ENCODE measurements at places on chromosomes 7 and 10.

- no peak for DNase-seq
These were observed 302.2 kb upstream of the PODXL start for GRCh38 chr7:131858611-131859010.

- no peak for DNase-seq
These were observed 26.8 kb downstream of the VSIR start for GRCh38 chr10:71746344-71747037.

GRCh38 chr10:124022066-124022465, 71.3 kb downstream of the CHST15 start:
- DNase-seq = no peak

GRCh38 chr7:20220921-20221547, 3.9 kb upstream of the MACC1 start:
- DNase-seq = no peak

DNA sequence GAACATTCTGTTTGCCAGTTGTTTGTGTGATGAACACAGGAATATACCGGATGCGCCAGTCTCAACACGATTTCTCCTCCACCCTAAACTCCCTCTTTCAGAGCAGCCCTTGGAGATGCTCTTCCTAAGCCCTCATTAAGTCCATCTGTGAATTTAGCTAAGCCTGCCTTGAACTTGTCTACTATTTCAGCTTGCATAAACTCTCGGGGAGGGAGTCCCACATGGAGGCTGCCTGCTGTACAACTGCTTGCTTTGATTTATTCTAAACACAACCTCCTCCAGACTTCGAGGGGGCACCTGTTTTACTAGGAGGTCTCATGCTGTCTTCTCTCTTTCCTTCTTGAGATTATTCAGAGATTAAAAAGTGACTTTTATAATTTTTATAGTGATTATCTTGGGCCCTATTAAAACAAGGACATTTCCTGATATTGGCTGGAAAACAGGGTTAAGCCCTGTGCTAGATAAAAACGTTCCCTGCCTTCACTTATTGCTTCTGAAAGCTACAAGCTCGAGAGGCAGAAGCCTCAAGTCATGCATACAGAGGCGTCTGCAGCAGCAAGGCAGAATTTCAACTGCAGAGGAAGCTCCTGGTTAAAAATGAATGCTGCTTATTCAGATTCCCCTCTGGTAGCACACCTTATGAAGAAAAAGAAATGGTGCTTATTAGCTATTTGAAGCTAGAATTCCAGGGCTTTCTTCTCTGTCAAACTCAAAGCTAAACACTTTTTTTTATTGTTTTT, 174.3 kb downstream of the FANK1 start:
- no peak for DNase-seq

DNA sequence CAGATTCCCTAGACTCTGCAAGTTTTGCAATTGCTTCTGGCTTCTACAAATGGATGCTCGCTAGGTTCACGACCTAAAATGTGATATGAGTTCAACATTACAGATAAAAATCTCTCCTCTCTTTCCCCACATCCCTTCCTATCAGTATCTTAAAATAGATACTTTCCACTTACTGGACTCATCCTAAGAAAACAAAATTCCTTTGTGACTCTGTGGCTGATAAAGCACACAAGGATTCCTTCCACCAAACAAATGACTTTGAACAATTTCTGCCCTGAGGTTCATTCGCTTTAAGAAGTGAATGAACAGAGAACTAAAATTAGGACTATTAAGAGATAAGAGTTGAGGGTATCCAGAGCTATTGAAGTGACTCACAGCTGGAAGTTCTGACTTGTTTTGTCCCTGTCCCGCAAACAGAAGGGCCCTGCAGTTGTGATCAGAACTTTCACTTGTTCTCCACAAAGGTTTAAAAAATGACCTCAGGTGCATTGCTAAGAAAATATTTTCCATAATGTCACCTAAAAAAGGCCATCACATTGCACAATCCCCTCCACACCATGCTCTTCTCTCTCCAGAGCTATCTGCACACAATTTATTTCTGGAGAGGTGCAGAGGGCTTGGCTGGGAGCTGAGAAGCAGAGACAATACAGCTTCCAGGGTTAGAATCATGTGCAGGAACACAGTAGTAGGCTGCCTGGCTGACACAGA, 96.1 kb downstream of the PIP4K2A start:
- DNase-seq = no peak

DNA sequence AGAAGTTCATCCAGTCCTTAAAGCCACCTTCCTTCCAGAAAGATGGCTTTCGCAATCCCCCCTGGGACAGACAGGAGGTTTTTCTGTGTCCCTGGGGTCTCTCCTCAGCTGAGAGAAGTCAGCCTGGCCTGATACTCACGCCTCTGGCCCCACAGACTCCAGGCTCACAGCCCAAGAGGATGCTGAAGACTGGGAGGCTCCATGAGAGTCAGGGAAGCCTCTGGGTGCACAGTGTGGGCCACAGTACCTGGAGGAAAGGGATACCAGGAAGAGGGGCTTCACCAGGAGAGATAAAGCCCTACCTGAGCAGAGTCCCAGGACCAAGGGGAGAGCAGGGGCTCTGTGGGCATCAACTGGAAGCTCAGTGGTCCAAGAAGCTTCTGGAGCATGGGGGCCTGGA, 324.4 kb downstream of the GRID1 start:
- no peak for DNase-seq

- no peak for DNase-seq
These were observed 322.6 kb downstream of the DGKB start for GRCh38 chr7:14579971-14580370.

DNA sequence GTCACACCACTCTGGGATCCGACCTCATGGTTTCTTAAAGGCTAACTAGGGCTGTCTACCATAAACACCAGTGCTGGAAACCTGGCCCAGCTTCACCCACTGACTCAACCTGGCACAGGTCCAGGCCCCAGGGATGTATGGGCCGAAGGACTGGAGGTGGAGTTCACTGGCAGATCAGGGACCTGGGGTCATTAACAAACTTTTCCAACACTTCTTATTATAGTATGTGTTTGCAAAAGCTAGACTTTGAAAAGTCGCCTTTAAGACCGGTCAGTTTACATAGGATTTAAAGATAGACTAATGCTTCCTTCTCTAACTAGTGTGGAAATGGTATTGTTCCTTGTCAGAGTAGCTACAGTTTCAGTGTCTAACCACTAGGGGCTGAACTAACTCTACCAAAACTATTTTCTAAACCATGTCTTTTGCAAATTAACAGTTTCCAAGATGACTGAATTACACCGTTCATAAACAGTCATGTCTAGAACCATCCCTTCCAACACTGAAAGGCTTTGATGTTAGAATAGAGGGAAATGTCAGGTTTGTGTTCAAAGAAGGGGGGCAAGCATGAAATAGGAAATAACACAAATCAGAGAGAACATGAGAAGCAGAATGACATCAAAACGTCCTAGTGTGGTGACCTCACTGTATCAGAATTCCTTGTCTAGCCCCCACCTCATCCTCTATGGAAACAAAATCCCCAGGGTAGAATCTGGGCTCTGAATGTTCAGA, 29.7 kb downstream of the STN1 start:
- no peak for DNase-seq

DNA sequence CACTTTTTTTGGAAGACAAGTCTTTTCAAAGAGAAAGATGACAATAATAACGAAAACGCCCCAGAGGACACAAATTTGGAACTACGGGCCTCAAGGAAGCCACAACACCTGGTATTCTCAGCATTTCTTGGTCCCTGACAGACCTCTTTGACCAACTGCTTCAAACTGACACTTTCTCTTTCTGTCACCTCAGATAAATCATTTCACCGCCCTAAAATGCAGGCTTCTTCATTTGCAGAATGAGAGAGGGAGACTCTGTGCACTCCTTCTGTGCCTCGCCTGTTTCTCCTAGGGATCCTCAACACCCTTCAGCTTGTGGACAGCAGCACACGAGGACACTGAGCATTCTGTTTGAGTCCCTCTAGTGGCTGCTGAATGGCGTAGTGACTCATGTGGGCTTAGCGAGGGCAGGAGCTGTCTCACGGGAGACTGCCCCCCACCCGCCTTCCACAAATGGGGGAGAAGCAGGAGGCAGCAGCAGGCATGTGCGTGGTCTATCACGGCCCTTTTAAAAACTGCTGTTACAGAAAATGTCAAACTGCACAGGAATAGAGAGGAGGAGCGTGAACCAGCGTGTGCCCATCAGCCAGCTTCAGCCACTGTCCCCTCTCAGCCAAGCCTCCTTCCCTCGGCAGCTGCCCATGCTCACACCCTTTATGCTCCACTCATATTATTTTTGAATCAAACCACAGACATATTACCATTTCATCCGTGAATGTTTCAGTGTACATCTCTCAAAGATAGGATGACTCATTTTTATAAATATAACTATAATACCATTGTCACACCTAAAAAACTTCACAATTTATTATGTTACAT, 41.4 kb downstream of the GSDME start:
- DNase-seq = no peak

GRCh38 chr10:49407552-49408137, 11.8 kb upstream of the DRGX start:
- DNase-seq = peak; percentile 36

- no peak for DNase-seq
These were observed 261.0 kb downstream of the THSD7A start for GRCh38 chr7:11570922-11571550.

- no peak for DNase-seq
These were observed 170.0 kb downstream of the PRKG1 start for GRCh38 chr10:51244309-51244708.

DNA sequence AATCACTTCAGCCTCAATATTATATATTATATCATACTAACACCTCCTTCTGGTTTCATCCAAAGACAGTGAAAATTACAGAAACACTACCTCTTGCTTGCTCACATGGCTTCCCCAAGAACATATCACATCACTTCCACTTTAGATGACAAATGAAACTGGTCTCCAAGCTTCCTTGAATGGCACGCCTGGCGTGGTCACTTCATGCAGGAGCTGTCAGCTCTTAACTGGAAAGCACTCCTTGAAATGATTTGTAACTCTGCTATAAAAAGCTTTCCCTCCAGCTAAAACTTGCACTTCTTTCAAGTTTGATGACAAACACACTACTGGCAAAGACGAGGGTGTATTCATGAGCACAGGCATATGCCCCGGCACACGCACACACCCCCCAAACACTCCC, 84.1 kb upstream of the INHBA start:
- no peak for DNase-seq

DNA sequence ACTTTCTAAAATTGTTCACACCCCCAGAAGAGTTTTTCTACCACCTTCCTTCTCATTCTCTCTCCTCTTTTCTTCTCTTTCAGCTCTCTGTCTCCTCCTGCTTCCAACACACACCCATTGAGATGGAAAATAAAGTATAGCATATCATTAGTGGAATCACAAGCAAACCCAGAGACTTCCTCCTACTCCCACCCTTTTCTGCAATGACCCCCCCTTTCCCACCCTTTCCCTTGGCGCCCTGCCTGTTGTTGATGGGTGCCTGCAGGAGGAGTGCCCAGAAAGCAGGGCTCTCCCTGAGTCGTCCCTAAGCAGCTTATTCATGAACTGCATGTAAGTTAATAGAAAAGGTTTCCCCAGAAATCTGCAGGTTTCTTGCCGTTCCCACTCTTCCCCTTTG, 300.0 kb downstream of the PLXNA4 start:
- no peak for DNase-seq

DNA sequence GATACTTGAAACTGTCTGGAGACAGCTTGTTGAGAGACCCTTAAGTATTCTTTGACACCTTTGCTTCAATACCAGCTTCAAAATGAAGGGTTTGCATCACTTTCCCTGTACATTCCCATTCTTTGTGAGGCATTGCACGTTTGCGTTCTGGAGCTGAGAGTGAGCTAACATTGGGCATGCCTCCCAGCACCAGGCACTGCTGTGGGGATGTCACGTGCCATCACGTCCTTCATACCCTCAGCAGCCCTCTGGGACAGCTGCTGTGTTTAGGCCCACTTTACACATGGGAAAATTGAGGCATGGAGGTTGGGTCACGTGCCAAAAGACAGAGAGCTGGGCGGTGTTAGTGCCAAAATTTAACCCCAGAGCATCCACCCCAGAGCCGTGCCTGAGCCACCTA, 66.2 kb upstream of the INSYN2A start:
- no peak for DNase-seq

- no peak for DNase-seq
These were observed 7.1 kb upstream of the TBX20 start for GRCh38 chr7:35261041-35261440.

DNA sequence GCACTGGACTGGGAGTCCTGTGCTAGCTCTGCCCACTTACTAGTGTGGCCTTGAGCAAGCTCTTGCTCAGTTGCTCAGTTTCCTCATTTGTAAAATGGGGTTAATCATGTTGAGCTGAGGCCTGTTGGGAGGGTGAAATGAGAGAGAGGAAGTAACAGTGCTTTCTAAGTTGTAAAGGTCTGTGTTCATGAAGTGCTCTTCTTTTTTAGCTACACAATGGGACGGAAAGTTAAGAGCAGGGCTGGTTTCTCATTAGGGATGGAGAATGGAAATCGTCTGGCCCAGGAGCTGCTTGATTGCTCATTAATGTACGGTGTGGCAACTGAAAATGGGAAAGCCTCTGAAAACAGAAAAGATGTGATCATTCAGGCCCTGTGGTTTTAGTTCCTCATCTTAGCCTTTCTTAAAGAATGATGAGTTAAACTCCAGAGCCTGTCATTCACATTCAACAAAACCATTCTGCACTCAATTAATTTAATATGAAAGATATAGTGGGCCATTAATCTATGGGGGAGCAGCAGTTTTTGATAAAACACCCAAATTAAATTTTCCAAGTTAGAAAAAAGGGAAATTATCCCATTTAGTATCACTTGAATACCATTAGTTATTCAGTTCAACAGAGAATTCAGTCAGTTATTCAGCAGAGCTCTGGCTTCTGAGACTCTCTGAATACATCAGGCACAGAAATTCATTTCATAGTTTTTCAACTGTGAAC, 60.5 kb downstream of the SH2D4B start:
- no peak for DNase-seq

All from stimulated activated CD8-positive, alpha-beta memory T cell treated with anti-CD3 and anti-CD28 coated beads, Interleukin-15, amount 100 ng/mL, for 4 hours (primary cell).